ENCODE measurements at places on chromosomes 11 and 22. TPM values are rescaled to one million over a fixed set of nuclear protein-coding genes. Genes with fewer than 3 reads are reported as not detected.

The APOBEC3F gene
- 9.1 TPM for polyA plus RNA-seq

The NELL1 gene
- not detected for polyA plus RNA-seq

The TSGA10IP gene
- not detected for polyA plus RNA-seq

The GNG3 gene
- polyA plus RNA-seq = not detected

The TUBA8 gene
- 0.33 TPM for polyA plus RNA-seq

All from naive thymus-derived CD4-positive, alpha-beta T cell (primary cell).